Activated T-helper 2 cell treated with anti-CD3 and anti-CD28 coated beads, Interferon-gamma antibody, Interleukin-2, Interleukin-4, amounts not matched to agents 10 μg/mL and 5 μg/mL and 100 μg/mL, durations not matched to agents 14 hours and 24 hours and 36 hours (primary cell): ENCODE measurements at places on chromosomes 5 and 9. TPM values are rescaled to one million over a fixed set of nuclear protein-coding genes. Genes with fewer than 3 reads are reported as not detected.

The BHMT2 gene
- not detected in 2 replicates for total RNA-seq

The BAAT gene
- not detected in 2 replicates for total RNA-seq

The SV2C gene
- 0.05 and 0.32 TPM in 2 replicates for total RNA-seq

The GPRIN1 gene
- 3.0 and 3.6 TPM in 2 replicates for total RNA-seq

The FABP6 gene
- total RNA-seq: not detected in 2 replicates

The ANKRD31 gene
- total RNA-seq: 0.11 and 0.28 TPM in 2 replicates

The GRIA1 gene
- total RNA-seq: not detected in 2 replicates

The INIP gene
- total RNA-seq: 34.2 and 36.6 TPM in 2 replicates

The FAM53C gene
- 24.4 and 26.1 TPM in 2 replicates for total RNA-seq

The TLX3 gene
- not detected in 2 replicates for total RNA-seq

The ICE1 gene
- total RNA-seq: 31.8 and 33.9 TPM in 2 replicates

The GARIN3 gene
- total RNA-seq: 0.23 and 0.30 TPM in 2 replicates

The C9orf50 gene
- total RNA-seq: not detected in 2 replicates

The PCDHA4 gene
- not detected in 2 replicates for total RNA-seq

The EIF4E1B gene
- total RNA-seq: not detected in 2 replicates

The SREK1 gene
- total RNA-seq: 67.8 and 69.9 TPM in 2 replicates

The MACROH2A1 gene
- 285 and 302 TPM in 2 replicates for total RNA-seq

The PHYHD1 gene
- 0.44 and 0.68 TPM in 2 replicates for total RNA-seq
